Esophagus squamous epithelium (tissue), 5 donors: ENCODE measurements at places on chromosomes 5 and 9.

- DNase-seq: no peak
Observed at GRCh38 chr9:136044207-136044970, 50.7 kb downstream of the NACC2 start.

DNA sequence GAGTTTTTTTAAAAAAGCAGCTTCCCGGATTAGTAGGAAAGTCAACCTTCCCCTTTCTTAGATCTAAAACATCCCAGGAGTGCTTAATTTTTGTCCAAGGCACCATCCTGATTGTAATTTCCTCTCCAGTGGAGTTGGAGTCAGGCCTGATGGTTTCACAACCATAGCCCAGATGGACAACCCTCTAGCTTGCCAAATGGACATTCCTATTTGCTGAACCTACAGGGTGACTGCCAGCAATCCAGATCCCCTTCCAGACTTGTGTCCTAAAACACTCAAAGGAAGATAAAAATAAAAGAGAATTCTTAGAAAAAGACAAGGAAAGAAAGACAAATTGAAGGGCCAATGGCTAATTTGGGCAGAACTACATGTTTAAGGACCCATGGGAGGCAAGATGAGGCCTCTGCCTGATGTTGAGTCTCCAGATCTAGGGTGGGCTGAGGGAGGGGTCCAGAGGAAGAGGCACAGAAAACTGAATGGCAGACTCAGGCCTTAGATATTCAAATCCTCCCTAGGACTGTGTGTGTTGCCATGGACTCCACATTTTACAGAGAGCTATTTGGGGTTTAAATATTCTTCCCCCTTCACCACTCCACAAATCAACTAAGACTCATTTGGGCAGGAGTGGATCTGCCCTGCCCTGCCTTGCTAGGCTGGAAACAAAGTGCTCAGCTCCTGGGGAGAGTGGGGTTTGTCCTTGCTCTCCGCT is 38.5 kb upstream of the SLC44A1 start:
- no peak for DNase-seq

DNA sequence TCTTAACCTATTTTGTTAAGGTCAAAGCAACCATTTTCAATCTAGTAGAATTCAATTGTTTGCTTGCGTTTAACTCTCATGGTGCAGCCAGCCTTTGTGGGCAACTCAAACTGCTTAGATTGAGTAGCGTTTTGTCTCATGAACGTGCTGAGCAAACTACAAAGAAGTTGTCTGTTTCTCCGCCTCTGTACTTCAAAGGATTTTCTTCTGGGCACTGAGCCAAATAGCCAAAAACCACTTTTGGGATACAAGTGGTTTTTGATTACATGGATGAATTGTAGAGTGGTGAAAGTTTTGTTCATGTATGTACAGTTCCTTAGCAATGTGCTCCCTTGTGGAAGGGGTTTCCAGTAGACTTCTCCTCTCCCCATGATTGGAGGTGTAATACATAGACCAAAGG is 122.9 kb downstream of the CFAP90 start:
- no peak for DNase-seq

DNA sequence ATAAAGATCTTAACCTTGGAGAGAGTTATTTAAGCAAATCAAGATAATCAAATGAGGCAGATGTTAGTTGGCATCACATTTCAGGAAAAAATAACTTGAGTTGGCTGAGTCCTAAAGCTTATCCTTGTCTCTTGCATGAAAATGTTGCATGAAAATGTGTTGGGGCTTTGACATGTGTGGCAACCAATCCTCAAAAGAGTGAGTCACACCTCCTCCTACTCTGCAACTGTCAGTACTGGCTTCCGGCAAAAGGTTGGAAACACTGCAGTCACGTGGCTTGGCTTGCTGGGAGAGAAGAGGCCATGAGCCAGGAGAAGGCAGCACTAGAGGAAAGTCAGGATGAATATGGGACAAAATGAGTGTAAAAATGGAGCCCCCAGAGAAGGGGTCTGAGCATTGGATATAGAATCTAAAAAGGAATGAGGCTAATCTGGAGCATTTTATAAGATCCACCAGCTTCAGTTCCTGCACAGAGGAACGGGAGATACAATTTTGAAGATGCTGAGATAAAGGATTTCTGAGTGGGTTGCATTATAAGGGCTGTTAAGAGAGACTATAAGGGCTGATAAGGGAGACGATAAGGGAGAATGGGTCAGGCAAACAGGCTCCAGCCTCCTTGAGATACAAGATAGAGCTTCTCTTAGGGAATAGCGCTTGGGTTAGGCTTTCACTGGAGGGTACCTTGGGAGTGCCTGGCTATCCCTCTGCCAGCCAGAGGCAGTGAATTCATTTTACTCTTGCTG is 43.1 kb downstream of the SPATA31D1 start:
- no peak for DNase-seq

DNA sequence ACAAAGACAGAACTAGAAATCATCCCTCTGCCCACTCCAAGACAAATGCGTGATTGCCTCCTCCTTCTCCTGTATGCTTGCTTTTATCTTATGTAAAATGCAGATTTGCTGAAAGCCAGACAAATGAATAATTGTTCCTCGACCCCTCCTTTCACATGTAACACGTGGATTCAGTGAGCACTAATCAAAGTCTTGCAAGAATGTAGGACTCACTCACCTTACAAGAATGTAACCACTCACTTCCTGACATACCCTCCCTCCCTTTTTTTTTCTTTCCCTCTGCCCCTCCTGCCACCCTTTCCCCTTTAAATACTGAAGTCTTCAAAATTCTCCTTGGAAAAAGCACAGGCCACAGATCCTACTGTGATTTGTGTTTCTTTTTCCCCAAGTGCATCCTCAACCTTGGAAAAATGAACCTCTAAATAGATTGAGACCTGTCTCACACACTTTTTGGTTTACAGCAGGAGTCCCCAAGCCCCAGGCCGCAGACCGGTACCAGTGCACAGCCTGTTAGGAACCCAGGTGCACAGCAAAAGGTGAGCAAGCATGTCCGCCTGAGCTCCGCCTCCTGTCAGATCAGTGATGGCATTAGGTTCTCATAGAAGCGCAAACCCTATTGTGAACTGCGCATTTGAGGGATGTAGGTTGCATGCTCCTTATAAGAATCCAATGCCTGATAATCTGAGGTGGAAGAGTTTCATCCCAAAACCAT is 29.4 kb upstream of the HSD17B3 start:
- no peak for DNase-seq

DNA sequence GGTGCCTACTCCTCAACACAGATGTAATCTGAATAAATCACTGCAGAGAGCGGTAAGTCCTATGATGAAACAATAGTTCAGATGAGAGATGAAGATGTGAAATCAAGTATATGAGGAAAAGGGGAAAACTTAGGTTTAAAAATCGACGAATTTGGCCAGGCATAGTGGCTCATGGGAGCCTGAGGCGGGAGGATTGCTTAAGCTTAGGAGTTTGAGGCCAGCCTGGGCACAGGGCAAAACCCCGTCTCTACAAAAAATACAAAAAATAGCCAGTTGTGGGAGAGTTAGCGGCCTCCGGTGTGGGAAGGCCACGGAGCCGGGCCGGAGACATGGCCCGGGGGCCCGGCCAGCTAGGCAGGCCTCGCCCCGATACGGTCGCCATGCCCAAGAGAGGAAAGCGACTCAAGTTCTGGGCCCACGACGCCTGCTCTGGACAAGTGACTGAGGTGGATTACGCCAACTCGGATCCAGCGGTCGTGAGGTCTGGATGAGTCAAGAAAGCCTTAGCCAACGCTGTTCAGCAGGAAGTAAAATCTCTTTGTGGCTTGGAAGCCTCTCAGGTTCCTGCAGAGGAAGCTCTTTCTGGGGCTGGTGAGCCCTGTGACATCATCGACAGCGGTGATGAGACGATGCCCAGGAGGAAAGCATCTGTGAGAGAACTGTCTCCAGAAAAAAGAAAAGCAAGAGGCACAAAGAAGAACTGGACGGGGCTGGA is 62.8 kb upstream of the SUB1 start:
- DNase-seq: no peak

DNA sequence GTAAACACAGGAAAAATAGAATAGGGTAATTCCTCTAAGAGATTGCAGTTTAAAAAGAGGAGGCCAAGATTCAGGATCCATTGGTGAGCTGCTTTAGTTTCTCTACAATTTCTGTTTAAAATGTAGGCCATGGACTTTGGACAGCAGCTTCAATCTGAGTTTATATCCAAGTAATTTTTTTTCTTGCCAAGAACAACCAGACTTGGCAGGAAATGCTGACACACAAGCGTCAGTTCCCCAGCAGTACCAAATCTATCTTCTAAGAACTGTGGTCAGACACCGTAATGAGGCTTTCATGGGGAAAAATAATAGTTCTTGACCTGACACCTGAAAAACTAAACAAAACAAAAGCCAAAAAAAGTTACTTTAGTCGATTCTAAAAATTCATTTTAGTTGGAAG is 528.8 kb downstream of the CSNK1G3 start:
- no peak for DNase-seq

DNA sequence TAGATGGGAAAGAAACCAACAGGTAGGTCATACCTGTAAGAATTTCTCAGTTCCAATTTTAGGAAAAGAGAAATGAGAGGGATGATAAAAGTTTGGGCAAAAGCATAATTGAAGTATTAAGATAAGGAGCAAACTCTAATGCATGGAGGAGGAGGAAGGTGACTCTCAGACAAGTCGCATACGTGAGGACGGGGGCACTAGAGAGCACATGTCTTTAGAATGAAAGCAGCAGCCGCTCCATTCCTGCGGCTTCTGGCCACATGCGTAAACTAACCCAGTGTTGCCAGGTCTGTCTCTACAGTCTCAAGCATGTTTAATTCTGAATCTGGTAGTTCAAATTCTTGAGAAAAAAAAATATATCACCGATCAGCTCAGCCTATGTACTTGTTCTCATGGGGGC is 371.5 kb upstream of the SLC30A5 start:
- no peak for DNase-seq

GRCh38 chr5:139146809-139147482 is 51.2 kb downstream of the SIL1 start:
- DNase-seq: no peak
